Thyroid gland (tissue), 4 donors: ENCODE measurements at places on chromosomes 1 and 21. TPM values are rescaled to one million over a fixed set of nuclear protein-coding genes. Genes with fewer than 3 reads are reported as not detected.

Gene DMAP1
- 51.4 TPM for total RNA-seq

- no peak overlapping the region for H3K4me3 ChIP-seq
- peaks cover 5% of the 10 kb centered on the region for H3K4me1 ChIP-seq
- H3K36me3 ChIP-seq, result no peaks in the 10 kb centered on the region
- no peak overlapping the region for H3K27ac ChIP-seq
Observed at GRCh38 chr1:5917591-5918274, 74.5 kb downstream of the NPHP4 start.

GRCh38 chr1:116323491-116323890 lies 49.6 kb upstream of the ATP1A1 start:
- H3K4me1 ChIP-seq, result peaks cover 38% of the 10 kb centered on the region
- H3K27me3 ChIP-seq, result no peaks in the 10 kb centered on the region
- H3K4me3 ChIP-seq, result no peak overlapping the region
- no peaks in the 10 kb centered on the region for H3K36me3 ChIP-seq

Gene TNFRSF25
- 18.9 TPM for total RNA-seq

DNA sequence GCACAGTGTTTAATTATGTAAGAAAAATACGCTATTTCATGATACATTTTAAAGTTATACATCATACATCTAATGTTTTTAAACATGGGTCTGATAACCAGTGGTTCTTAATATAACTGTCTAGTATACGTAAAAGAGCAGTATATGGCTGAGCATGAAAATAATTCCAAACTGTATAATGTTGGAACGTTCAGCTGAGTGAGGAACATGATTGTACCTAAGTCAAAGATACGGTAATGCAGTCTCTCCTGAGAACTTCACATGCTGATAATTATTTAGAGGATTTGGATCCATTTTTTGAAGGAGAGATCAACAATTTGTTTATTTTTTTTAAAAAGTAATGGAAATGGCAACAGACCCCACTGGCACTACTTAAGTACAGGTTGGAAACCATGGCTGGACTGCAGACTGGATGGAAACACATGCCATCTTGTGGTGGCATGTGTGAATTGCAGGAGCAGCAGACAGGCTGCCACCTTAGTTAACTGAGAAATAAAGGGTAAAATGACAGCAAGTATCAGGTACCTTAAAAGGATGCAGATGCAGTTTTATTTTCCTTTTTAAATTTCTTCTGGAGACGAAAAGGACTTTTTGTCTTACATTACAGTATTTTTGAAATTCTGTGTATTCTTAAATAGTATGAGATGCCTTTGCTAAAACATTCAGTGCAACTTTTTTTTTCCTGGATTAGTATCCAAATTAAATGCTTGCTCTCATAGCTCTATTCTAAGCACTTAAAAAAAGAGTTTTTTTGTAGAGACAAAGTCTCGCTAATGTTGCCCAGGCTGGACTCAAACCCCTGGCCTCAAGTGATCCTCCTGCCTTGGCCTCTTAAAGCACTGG lies 73.8 kb downstream of the MTR start:
- H3K4me1 ChIP-seq, result no peaks in the 10 kb centered on the region
- H3K4me3 ChIP-seq, result no peak overlapping the region
- peak; percentile 40 for DNase-seq
- no peaks in the 10 kb centered on the region for H3K27me3 ChIP-seq
- H3K36me3 ChIP-seq, result peaks cover 4% of the 10 kb centered on the region
- H3K27ac ChIP-seq, result no peak overlapping the region

DNA sequence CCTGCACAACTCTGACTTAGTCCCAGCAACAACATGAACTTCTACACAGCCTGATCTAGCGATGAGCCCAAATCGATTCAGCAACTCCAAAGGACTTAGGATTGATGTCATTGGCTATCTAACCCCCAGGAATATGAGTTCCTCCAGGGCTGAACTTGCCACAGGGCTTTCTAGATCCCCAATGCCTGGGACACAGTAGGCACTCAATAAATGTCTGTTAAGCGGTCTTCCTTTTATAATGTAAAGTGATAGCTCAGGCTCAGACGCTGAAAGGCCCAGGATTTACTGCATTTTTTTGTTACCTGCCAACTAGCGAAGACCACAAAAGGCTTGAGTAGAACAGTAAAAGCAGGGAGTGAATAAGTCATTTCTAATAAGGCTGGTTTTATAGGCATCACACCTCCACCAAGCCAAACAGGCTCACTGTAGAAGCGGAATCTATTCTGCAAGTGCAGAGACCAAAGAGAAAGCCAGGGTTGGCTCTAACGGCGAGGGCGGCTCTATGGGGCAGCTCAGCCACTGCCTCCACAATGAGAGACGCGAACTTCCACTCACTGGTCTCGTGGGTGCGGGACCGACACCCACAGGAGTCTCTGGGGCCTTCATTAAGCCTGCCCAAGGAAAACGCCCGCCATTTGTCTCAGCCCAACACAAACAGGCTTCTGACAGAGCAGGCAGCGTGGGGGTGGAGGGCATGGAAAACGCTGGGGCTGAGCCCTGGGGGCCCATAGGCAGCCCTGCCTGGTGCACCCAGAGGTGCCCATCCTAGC lies 52.0 kb downstream of the HLCS start:
- no peaks in the 10 kb centered on the region for H3K27me3 ChIP-seq
- DNase-seq, result no peak
- H3K27ac ChIP-seq, result no peak overlapping the region
- H3K4me1 ChIP-seq, result no peaks in the 10 kb centered on the region

DNA sequence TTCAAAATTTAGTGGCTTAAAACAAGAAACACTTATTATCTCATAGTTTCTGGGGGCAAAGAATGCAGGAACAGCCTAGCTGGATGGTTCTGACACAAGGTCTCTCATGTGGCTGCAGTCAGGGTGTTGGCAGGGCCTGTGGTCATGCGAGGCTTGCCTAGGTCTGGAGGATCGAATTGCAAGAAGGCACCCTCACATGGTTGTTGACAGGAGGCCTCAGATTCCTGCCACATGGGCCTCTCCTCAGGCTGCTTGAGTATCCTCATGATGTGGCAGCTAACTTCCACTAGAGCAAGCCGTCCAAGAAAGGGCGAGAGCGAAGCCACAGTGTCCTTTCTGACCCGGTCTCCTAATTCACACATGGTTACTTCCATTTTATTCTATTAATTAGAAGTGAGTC lies 6.2 kb upstream of the NRIP1 start:
- DNase-seq, result no peak
- H3K4me3 ChIP-seq, result no peak overlapping the region
- no peaks in the 10 kb centered on the region for H3K27me3 ChIP-seq

DNA sequence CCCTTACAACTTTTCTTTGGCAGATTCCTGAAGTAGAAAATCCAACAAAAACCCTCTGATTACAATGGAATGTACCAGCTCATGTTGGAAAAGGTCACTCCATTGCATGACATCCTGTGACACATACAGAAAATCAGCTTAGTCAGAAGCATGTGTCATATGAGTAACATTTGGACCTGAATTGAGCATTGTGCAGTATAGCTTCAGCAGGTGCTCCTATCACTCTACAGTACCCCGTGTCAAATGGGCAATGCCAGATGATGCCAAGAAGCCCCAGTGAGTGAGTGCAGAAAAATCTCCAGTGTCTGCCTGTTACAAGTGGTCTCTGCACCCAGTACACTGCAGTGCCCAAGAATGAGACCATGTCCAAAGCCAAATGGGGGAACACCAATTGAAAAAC lies 129.7 kb upstream of the RUNX1 start:
- no peak overlapping the region for H3K27ac ChIP-seq
- no peak for DNase-seq
- H3K4me3 ChIP-seq, result no peak overlapping the region
- no peaks in the 10 kb centered on the region for H3K36me3 ChIP-seq

DNA sequence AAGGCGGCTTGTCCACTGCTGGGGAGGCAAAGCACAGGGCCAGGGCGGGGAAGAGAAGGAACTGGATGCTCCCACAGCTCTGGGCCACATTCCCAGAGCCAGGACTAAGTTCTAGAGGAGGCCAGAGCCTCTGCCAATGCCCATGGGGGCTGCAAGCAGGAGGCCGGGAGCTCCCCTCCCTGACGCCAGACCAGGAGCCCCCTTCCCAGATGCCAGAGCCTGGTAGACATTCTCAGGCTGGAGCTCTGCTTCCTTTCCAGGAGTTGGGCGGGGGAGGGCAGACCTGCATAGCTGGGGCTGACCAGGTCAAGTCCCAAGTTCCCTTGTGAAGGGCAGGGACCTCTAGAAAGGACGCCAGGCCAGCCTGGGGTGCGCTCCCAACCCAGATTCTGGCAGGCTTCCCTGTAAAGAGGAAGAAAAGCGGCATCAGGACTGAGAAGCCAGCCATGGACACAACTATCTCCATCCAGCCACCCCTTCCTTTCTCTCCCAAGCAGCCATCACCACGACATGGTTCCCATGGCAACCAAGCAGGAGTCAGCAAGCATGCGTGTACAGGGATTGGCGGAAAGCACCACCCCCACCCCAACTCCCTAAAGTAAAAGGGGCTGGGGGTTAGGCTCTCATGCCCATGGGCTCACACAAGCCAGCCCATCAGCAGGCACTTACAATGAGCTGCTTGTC lies 13.4 kb downstream of the KIF21B start:
- H3K4me3 ChIP-seq, result no peak overlapping the region
- no peak overlapping the region for H3K27ac ChIP-seq
- no peaks in the 10 kb centered on the region for H3K36me3 ChIP-seq
- no peak for DNase-seq

Gene DMRTA2
- not detected for total RNA-seq

- no peaks in the 10 kb centered on the region for H3K27me3 ChIP-seq
- peaks cover 2% of the 10 kb centered on the region for H3K4me1 ChIP-seq
- H3K36me3 ChIP-seq, result no peaks in the 10 kb centered on the region
- no peak overlapping the region for H3K27ac ChIP-seq
- H3K4me3 ChIP-seq, result no peak overlapping the region
Observed at GRCh38 chr1:220516722-220517042, 11.3 kb upstream of the MARK1 start.

GRCh38 chr1:54498383-54499096 lies 49.5 kb upstream of the ACOT11 start:
- no peak overlapping the region for H3K27ac ChIP-seq
- no peak overlapping the region for H3K4me3 ChIP-seq
- peaks cover 5% of the 10 kb centered on the region for H3K27me3 ChIP-seq
- peaks cover 7% of the 10 kb centered on the region for H3K4me1 ChIP-seq
- no peaks in the 10 kb centered on the region for H3K36me3 ChIP-seq

- H3K36me3 ChIP-seq, result no peaks in the 10 kb centered on the region
- no peak for DNase-seq
- no peak overlapping the region for H3K27ac ChIP-seq
- H3K27me3 ChIP-seq, result no peaks in the 10 kb centered on the region
Observed at GRCh38 chr1:175801979-175802378, 58.6 kb upstream of the TNR start.

- H3K27me3 ChIP-seq, result no peaks in the 10 kb centered on the region
- peaks cover 28% of the 10 kb centered on the region for H3K4me1 ChIP-seq
- no peak overlapping the region for H3K4me3 ChIP-seq
- peak overlapping the region; percentile 71 for H3K27ac ChIP-seq
- no peaks in the 10 kb centered on the region for H3K36me3 ChIP-seq
Observed at GRCh38 chr1:22815043-22815365, 104.4 kb downstream of the EPHB2 start.

Gene LCE2A
- not detected for total RNA-seq

Gene PDE9A
- 13.0 TPM for total RNA-seq

Gene AXDND1
- 0.44 TPM for total RNA-seq

Gene CRNN
- total RNA-seq, result not detected

DNA sequence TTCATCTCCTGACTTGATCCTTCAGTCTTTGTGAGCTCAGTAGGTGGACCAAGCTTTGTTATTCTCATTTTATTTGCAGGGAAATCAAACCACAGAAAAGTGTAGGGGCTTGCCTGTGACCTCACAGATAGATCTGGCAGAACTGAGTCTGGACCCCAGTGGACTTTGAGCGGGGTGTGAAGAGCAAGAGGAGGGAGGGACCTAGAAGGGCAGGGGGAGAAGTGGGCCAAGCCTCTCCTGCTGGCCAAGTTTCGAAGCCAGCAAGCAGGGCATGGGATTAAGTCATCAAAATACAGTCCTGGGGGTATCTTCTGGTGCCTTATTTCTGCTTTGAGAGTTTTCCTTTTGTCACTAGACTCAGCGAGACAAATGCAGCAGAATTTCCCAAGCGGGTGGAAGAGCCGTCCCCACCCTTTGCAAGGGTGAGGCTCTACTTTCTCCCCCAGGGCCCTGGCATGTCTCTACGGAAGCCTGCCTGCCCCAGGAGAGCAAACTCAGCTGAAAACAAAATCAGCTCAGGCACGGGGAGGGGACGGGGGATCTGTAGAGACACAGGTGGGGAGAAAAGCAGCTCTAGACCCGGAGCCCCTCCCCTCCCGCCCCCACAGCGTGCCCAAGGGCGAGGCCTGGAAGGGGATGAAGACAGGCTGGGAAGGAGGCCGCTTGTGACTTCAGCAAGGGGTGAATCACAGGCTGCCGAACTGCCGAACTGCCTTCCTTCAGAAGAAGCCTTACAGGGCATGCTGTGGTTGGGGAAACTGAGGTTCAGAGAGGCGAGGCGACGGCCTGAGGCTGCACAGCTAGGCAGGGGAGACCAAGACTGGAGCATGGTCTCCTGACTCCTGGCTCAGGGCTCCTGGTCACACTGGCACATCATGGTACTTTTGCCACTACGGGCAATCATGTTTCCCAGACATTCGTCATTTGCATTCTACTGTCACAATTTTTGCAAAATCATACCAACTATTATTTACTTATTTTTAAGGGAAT lies 19.2 kb downstream of the PKP1 start:
- H3K27me3 ChIP-seq, result no peaks in the 10 kb centered on the region
- H3K4me1 ChIP-seq, result no peaks in the 10 kb centered on the region
- H3K4me3 ChIP-seq, result no peak overlapping the region
- H3K27ac ChIP-seq, result no peak overlapping the region
- H3K36me3 ChIP-seq, result no peaks in the 10 kb centered on the region
- no peak for DNase-seq

GRCh38 chr1:41540886-41541591 lies 56.6 kb upstream of the EDN2 start:
- no peak for DNase-seq
- H3K27ac ChIP-seq, result no peak overlapping the region
- peaks cover 28% of the 10 kb centered on the region for H3K4me1 ChIP-seq
- no peaks in the 10 kb centered on the region for H3K36me3 ChIP-seq
- no peak overlapping the region for H3K4me3 ChIP-seq

DNA sequence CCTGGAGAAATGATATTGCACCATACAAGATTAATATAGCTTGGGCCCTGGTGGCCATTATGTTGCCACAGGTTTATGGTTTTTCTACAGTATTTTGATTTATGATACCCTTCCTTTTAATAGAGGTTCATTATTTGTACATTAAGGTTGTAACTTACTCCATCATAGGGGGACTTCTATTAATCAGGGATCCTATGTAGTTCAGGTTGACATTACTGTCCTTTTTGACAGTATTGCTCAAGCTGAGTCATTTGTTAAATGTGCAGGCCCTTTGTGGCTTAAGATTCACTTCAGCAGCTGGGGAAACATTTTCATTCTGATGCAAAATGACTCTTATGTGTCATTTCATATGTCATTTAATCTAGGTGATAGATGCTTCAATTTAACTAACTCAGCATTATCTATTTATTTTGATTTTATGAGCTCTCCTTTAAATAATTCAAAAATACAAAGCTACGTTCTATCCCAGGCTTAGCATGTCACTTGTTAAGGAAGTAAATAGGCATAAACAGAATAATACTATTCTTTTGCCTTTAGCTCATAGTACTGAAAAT lies 686.9 kb upstream of the NCAM2 start:
- H3K4me1 ChIP-seq, result no peaks in the 10 kb centered on the region
- DNase-seq, result no peak
- no peaks in the 10 kb centered on the region for H3K27me3 ChIP-seq
- H3K4me3 ChIP-seq, result no peak overlapping the region

Gene SLC44A3
- 6.7 TPM for total RNA-seq

- H3K4me3 ChIP-seq, result no peak overlapping the region
- DNase-seq, result peak; percentile 31
- H3K36me3 ChIP-seq, result no peaks in the 10 kb centered on the region
- H3K27me3 ChIP-seq, result no peaks in the 10 kb centered on the region
Observed at GRCh38 chr1:162003061-162003829, 20.4 kb downstream of the OLFML2B start.

Gene SH3GLB1
- 45.1 TPM for total RNA-seq
